ENCODE measurements at places on chromosomes 7 and 10.

- DNase-seq = no peak
Measured at GRCh38 chr10:60098677-60099601, 192.6 kb upstream of the CCDC6 start.

- DNase-seq = no peak
Measured at GRCh38 chr7:143382791-143383641, 1.9 kb downstream of the ZYX start.

- no peak for DNase-seq
Measured at GRCh38 chr7:55343860-55344606, 21.1 kb upstream of the LANCL2 start.

GRCh38 chr7:117796889-117797288 is 76.4 kb downstream of the CTTNBP2 start:
- no peak for DNase-seq

DNA sequence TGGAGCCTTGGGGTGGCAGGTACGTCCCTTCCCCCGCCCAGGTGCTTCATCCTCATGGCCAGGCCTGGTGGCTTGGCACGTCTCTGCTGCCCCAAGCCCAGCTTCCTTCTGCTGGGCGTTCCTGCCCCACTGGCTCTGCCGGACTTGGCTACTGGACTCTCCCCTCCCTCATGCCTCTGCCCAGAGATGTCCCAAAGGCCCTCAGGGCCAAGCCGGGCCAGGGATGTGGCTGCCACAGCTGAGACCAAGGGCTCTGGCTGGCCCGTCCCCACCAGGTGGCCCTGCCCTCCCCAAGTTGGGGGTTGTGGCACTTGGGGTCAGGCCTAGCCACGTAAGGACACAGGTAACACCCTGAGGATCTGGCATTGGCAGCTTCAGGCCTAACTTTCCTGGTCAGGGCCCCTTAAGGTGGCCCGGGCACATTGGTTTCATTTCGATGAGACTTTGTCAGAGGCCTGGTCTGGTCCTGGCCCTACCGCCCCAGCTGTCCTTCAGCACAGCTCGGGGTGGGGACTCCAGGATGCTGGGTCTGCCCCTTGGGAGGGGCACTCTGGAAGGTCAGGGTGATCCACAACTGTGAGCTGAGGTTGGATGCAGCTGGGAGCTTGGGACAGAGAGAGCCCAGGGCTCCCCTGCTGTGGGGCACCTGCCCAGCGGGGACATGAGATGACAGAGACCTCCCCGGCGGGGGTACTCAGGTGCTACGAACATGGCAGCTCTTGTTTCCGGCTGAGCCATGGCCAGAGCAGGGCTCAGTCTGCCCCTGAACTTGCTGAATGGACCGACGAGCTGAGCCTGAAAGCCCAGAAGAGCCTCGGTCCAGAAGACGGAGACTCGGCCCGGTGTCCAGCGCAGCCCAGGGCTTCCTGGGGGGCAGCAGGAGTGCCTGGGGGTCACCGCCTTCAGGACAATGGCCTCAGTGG is 2.9 kb downstream of the BHLHA15 start:
- DNase-seq = no peak

- DNase-seq = no peak
Measured at GRCh38 chr7:41834805-41835694, 132.2 kb upstream of the INHBA start.

DNA sequence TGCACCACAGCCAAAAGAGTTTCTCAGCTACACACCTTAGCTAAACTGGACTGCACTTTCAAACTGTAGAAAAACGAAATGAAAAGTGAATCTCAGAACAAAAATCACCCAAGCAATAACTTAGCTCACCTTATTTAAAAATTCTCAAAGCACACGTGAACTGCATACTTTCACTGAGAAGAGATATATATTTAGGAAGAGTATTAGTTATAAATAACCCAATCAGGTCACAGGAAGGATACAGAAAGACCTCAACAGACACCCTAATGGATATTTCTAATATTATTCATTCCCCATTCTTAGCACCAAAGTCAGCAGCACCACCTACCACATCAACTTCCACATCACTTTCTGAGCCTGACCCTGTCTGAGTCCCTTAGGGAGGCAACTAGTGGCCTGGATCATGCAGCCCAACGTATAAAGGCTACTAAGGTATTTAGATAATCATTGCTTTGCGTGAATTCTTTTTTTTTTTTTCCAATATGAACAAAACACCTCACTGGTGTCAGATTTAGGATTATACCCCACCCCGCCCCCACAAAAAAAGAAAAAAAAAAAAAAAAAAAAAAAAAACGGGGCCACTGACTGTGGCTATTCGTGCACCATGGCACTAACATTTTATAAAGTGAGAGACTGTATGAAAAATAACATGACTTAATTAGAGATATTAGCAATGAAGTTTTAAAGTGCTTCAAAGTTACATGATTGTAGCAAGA is 2.6 kb downstream of the ABI1 start:
- no peak for DNase-seq

GRCh38 chr10:82242778-82243177 is 367.8 kb downstream of the NRG3 start:
- no peak for DNase-seq

DNA sequence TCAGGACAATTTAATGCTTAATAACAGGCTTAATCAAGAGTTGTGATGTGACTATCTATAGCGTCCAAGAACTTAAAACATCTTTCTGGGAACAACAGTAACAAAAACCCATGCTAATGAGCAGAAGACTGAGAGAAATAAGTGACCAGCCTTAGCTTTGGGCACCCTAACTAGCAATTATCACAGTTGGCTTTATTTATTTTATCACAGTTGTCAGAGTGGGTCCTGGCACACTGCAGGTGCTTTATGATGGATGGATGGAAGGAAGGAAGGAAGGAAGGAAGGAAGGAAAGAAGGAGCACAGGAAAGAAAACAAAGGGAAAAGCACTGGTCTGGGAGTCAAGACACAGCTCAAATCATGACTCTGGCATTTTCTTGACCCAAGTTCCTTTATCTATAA is 181.1 kb downstream of the SKAP2 start:
- no peak for DNase-seq

DNA sequence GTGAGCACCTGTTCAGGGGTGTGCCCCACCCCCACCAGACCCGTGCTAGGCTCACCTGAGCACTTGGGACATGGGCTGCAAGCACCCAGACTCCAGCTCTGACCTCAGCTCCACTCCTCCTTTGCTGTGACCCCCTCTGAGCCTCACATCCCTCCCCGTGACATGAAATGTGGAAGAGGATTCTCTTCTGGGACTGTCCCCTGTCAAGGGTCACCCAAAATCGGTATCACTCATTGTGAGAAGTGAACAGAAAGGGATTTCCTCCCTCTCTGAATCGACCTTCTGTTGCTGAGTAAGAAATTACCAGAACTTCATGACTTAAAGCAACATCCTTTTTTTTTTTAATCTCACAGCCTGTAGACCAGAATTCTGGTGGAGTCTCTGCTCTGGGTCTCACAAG is 6.2 kb upstream of the CHST15 start:
- no peak for DNase-seq

DNA sequence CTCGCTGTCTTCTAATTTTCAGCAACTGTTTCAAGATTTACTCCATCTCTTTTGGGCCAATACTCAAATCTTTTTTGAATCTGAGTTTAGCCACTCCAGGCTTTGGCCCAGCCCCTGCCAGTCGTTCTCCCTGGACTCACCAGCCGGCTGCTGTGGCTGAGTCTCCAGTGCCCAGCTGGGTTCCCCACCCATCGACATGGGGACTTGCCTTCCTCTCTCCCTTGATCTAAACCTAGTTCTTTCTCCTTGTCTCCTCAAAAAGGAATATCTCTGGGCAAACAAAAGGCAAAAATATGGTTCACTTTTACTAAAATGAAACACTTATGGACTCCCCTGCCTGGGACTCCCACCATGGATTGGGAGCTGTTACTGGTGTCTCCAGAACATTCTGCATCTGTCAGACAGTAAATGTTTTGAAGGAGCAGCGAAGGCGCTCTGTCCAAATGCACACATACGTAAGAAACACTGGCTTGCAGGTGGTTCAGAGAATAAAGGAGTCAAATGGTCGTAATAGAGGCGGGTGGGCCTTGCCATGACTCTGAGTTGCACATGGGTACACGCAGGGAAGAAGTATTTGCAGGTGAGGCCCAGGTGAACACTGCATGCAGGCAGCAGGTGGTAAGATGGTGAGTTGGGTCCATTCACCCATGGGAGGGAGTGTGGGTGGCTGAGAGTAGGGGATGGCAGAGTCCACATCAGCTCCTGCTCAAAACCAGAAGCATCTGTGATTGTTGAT is 35.5 kb upstream of the HABP2 start:
- no peak for DNase-seq

DNA sequence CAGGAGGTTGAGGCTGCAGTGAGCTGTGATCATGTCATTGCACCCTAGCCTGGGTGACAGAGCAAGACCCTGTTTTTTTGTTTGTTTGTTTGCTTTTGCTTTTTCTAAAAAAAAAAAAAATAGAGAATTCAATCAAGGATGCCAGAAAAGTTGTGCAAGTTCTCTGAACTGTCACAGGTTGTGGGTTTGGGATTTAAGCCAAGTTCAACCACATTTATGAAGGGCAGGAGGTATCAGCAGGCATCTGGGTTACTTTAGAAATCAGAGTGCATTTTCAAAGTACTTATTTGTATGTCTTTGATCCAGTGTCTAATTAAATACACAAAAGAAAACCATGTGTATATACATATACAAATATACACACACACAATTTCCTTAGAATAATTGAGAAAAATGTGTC is 151.2 kb upstream of the MINDY3 start:
- no peak for DNase-seq

- peak; percentile 52 for DNase-seq
Measured at GRCh38 chr7:909358-910329, 33.3 kb downstream of the GET4 start.

DNA sequence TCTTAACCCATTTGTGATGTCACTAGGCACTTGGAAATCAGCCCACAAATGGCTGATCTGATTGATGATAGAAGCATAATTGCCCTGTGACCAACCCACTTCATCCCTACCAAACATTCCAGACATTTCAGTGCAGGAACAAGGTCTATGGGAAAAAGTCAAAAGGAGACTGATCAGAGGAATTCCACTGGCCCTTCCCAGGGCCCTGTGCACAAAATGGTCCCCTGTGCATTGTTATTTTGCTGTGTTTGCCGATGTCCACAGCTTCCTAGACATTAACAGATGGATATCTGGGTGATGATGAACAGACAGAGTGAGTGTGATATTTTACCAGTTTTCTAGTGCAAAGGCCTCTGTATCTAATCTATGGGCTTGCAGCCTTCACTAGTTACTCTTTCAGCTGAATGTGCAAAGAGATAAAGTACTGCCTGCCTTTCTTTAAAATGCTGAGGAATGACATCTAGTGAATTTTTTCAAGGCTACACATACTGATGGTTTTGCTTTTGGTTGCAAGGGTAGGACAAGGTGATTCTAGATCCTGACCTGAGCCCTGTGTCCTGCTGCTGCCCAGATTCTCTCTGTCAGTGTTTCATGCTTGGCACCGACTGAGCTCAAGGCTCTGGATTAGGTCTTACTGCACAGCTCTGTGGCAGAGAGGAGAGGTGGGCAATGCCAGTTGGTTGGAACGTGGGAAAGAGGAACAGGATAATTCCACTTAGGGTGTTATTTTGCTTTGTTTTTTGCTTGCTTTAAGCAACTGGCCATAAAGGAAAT is 55.4 kb downstream of the CALD1 start:
- DNase-seq = no peak

GRCh38 chr7:24052572-24053260 is 231.3 kb upstream of the NPY start:
- no peak for DNase-seq

- DNase-seq = no peak
Measured at GRCh38 chr7:45391618-45392451, 182.3 kb upstream of the ADCY1 start.

DNA sequence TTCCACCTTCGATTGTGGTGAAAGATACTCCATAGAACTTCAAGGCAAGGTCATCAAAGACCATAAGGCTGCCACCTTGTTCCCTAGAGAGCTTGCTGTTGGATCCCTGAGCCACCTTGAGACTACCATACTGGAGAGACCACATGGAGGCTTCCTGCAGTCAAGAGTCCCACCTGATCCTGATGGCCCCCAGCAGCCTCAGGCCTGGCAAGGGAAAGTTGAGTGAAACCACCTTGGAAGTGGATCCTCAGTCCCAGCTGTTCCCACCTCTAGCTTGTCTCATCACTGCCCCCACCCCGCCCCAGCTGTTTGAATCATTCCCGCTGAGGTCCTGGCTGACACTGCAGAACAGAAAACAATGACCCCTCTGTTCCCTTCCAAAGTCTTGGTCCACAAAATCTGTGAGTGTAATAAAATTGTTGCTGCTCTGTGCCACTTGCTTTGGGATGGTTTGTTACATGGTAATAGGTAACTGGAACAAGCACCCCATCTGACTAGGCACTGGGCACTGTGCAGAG is 32.0 kb downstream of the PRLHR start:
- no peak for DNase-seq

- no peak for DNase-seq
Measured at GRCh38 chr10:61280303-61280702, 172.9 kb downstream of the TMEM26 start.

DNA sequence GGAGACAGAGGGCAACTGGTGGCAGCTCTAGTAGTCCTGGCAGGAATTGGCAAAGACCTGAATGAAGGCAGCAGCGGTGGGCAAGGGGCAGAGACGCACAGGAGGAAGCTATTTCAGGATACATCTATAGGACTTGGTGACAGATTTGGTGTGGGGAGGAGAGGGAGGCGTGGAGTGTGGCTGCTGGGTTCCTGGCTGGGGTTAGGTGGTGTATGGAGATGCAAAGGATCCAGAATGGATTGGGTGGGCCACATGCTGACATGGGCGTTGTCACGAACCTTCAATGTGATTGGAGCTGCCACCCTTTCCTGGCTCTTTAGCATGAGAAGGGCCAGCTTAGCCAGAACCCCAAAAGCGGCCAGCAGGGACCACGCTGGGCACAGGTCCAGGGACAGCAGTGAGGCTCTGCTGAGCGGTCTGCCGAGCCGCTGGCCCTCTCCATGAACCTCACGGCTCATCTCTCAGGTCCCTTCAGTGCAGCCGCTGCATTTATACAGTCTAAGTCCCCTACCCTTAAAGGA is 10.2 kb upstream of the ADCY1 start:
- no peak for DNase-seq

DNA sequence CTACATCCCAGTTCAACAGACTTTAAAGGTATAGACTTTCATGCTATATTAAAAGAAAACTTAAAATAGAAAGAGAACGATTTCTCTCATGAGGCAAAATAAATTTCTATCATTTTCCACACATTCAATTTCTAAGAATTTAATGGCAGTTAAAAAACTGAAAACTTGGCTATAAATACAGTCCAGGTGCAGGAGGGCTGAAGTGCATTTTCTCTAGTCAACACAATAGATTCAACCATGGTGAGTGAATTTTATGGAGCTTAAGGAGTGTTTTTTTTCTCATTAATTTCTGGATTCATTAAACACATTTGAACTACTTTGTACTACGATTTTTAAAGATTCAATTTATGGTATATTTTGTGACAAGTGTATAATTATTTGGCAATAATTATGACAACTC is 240.8 kb upstream of the SLC26A5 start:
- DNase-seq = no peak

DNA sequence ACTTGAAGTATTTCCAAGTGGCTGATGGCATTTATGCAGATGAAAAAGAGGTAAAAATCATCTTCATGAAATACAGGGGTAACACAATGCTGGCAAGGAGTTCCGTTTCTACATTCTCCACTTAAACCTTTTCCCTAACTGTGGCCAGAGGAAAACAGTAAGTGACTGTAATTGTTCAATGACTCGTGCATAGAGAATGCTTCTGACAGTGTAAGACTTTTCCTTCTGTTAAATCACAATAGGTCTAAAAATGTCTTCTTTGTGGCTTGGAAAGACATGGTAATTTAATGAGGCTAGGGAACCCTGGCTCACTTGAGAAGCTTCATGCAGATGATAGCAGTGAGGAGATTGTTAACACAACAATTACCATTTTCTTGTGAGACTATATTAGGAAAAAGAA is 50.3 kb upstream of the RSU1 start:
- DNase-seq = no peak

- DNase-seq = no peak
Measured at GRCh38 chr10:5589661-5590511, 65.1 kb downstream of the CALML3 start.
